Esophagus muscularis mucosa (tissue), 4 donors: ENCODE measurements at places on chromosomes 13 and 19. TPM values are rescaled to one million over a fixed set of nuclear protein-coding genes. Genes with fewer than 3 reads are reported as not detected.

The IGFL1 gene
- not detected for total RNA-seq

The HOMER3 gene
- total RNA-seq = 39.3 TPM

GRCh38 chr19:44525721-44526430, 3.6 kb downstream of the CEACAM20 start:
- H3K27ac ChIP-seq = no peak overlapping the region
- no peaks in the 10 kb centered on the region for H3K4me1 ChIP-seq
- H3K4me3 ChIP-seq = no peak overlapping the region
- H3K27me3 ChIP-seq = peaks cover 28% of the 10 kb centered on the region
- DNase-seq = no peak

- H3K27me3 ChIP-seq = no peaks in the 10 kb centered on the region
- no peaks in the 10 kb centered on the region for H3K36me3 ChIP-seq
- no peak overlapping the region for H3K27ac ChIP-seq
- H3K4me3 ChIP-seq = no peak overlapping the region
- no peak for DNase-seq
- peaks cover 7% of the 10 kb centered on the region for H3K4me1 ChIP-seq
Measured at GRCh38 chr19:35497406-35497805, 7.1 kb upstream of the KRTDAP start.

GRCh38 chr13:105990256-105990958, 545.1 kb downstream of the EFNB2 start:
- H3K27me3 ChIP-seq = no peaks in the 10 kb centered on the region
- no peak overlapping the region for H3K4me3 ChIP-seq
- no peaks in the 10 kb centered on the region for H3K36me3 ChIP-seq
- peak; percentile 57 for DNase-seq

- no peaks in the 10 kb centered on the region for H3K27me3 ChIP-seq
- H3K36me3 ChIP-seq = peaks cover 66% of the 10 kb centered on the region
- H3K4me3 ChIP-seq = no peak overlapping the region
Measured at GRCh38 chr19:1631557-1632100, 20.8 kb downstream of the TCF3 start.

DNA sequence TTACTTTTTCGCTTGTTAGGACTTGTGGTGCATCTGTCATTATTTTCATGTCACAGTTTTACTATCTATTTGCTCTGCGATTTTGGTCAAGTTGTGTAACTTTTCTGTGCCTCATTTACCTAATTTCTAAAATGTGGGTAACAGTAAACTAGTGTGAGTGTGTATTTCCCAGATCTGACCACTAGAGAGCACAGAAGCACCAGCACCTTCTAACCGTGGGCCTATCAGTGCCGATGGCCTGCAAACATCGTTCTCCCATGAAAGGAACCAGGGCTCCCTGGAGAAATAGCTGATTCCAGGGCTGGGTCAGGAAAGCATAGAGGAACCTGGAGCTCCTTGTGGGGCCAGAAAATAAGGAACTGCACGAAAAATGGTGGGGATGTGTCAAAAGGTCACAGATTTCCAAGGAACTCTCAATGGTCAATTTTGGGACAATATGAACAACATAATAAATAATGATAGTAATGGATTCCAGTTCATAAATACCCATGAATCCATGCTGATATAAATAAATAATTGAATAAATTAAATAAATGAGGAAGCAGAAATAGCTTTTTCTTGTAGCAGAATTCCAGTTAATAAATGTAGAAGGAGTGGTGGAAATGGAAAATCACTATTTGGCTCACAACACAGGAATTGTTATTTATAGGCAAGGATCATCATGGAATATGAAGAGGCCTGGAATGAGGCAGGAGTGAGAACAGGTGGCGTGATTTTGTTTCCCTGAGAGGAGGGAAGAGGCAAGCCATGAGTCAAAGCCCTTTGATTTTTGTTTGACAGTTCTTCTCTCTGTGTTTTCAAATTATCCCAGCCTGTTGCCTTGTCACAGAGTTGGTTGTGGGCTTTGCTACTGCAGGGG, 31.1 kb downstream of the CEACAM8 start:
- H3K27ac ChIP-seq = no peak overlapping the region
- H3K36me3 ChIP-seq = no peaks in the 10 kb centered on the region
- H3K27me3 ChIP-seq = no peaks in the 10 kb centered on the region
- no peak for DNase-seq

- no peaks in the 10 kb centered on the region for H3K27me3 ChIP-seq
- no peak for DNase-seq
- H3K4me1 ChIP-seq = no peaks in the 10 kb centered on the region
- no peaks in the 10 kb centered on the region for H3K36me3 ChIP-seq
- H3K27ac ChIP-seq = no peak overlapping the region
- no peak overlapping the region for H3K4me3 ChIP-seq
Measured at GRCh38 chr13:113672002-113672651, 5.1 kb downstream of the GRK1 start.

GRCh38 chr13:94959626-94960025, 247.3 kb upstream of the SOX21 start:
- H3K36me3 ChIP-seq = no peaks in the 10 kb centered on the region
- H3K4me3 ChIP-seq = no peak overlapping the region
- no peak overlapping the region for H3K27ac ChIP-seq

- no peaks in the 10 kb centered on the region for H3K36me3 ChIP-seq
- no peaks in the 10 kb centered on the region for H3K27me3 ChIP-seq
- H3K27ac ChIP-seq = no peak overlapping the region
Measured at GRCh38 chr13:62483774-62484173, 1068.1 kb upstream of the PCDH20 start.

DNA sequence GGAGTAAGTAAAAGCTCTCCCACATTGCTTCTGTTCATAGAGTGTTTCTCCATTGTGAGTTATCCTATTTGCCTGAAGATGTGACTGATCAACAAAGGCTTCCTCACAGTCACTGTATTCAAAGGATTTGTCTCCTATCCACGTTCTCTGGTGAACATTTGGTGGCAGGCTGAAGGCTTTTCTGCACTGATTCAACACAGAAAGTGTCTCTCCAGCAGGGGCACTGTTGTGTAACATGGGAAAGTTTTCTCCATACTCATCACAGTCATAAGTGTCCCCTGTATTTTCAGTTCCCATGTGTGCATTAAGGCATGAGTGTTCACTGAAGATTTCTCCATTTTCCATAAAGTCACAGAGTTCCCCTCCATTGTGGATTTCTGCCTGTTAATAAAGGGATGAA, 17.6 kb downstream of the ZNF121 start:
- H3K4me1 ChIP-seq = no peaks in the 10 kb centered on the region
- H3K36me3 ChIP-seq = peaks cover 74% of the 10 kb centered on the region
- no peak for DNase-seq

The KLF1 gene
- total RNA-seq = not detected

- H3K27me3 ChIP-seq = no peaks in the 10 kb centered on the region
- H3K4me1 ChIP-seq = peaks cover 25% of the 10 kb centered on the region
- H3K36me3 ChIP-seq = no peaks in the 10 kb centered on the region
- peak overlapping the region; percentile 97 for H3K27ac ChIP-seq
Measured at GRCh38 chr19:48319647-48320541, 5.5 kb upstream of the EMP3 start.

The FFAR3 gene
- total RNA-seq = 0.17 TPM

The KLK12 gene
- total RNA-seq = not detected

The DAND5 gene
- not detected for total RNA-seq

- DNase-seq = no peak
- H3K36me3 ChIP-seq = no peaks in the 10 kb centered on the region
- peaks cover 61% of the 10 kb centered on the region for H3K4me1 ChIP-seq
- peak within 1 kb of the TSS; percentile 79 for H3K27ac ChIP-seq
- H3K4me3 ChIP-seq = peak within 1 kb of the TSS; percentile 54
Measured at GRCh38 chr19:18437491-18438330, at the start of gene ISYNA1. Gene ISYNA1, minus strand, starts transcription at chr19:18438133. Its CDS starts 154 bp downstream, at chr19:18437979.

- no peak overlapping the region for H3K4me3 ChIP-seq
- no peaks in the 10 kb centered on the region for H3K27me3 ChIP-seq
- no peaks in the 10 kb centered on the region for H3K4me1 ChIP-seq
Measured at GRCh38 chr13:112619730-112620631, 32.0 kb upstream of the TUBGCP3 start.

The TEX26 gene
- not detected for total RNA-seq

- H3K27ac ChIP-seq = no peak overlapping the region
- H3K27me3 ChIP-seq = no peaks in the 10 kb centered on the region
- no peaks in the 10 kb centered on the region for H3K4me1 ChIP-seq
- no peak for DNase-seq
- H3K4me3 ChIP-seq = no peak overlapping the region
- peaks cover 72% of the 10 kb centered on the region for H3K36me3 ChIP-seq
Measured at GRCh38 chr19:55044771-55045716, 7.0 kb upstream of the GP6 start.

The PSPN gene
- 3.7 TPM for total RNA-seq

DNA sequence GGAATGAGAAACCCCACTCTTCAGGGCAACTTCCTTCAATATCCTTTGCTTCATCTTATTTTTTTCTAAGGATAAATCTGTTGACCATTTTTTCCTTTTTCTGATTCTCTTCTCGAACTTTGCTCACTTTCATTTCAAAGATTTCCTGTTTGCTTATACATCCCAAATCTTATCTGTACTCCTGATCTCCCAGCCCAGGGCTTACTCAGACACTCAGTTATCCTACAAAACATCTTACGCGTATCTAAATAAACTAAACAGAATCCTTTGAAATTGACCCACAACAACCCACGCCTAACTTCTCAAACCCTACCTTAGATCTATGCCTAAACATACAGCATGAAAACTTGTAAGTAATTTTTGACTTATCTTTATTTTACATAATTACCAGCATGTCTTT, 179.2 kb downstream of the ABCC4 start:
- no peak for DNase-seq
- H3K36me3 ChIP-seq = no peaks in the 10 kb centered on the region
- H3K4me3 ChIP-seq = no peak overlapping the region

- H3K27ac ChIP-seq = no peak overlapping the region
- no peak for DNase-seq
- H3K36me3 ChIP-seq = no peaks in the 10 kb centered on the region
Measured at GRCh38 chr13:51311231-51311630, 28.3 kb upstream of the SERPINE3 start.

The KIR2DL3 gene
- total RNA-seq = not detected

DNA sequence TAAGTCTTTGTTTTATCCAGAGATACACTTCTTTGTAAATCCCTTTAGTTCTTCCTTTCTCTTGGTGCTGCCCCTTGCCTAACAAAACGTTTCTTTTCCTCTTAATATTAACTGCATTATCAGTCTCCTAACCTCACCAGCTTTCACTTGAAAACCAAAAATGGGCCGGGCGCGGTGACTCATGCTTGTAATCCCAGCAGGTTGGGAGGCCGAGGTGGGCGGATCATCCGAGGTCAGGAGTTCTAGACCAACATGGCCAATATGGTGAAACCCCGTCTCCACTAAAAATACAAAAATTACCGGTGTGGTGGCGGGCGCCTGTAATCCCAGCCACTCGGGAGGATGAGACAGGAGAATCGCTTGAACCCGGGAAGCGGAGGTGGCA, 329.8 kb upstream of the MIR17HG start:
- no peak overlapping the region for H3K27ac ChIP-seq
- H3K4me3 ChIP-seq = no peak overlapping the region
- no peaks in the 10 kb centered on the region for H3K36me3 ChIP-seq

DNA sequence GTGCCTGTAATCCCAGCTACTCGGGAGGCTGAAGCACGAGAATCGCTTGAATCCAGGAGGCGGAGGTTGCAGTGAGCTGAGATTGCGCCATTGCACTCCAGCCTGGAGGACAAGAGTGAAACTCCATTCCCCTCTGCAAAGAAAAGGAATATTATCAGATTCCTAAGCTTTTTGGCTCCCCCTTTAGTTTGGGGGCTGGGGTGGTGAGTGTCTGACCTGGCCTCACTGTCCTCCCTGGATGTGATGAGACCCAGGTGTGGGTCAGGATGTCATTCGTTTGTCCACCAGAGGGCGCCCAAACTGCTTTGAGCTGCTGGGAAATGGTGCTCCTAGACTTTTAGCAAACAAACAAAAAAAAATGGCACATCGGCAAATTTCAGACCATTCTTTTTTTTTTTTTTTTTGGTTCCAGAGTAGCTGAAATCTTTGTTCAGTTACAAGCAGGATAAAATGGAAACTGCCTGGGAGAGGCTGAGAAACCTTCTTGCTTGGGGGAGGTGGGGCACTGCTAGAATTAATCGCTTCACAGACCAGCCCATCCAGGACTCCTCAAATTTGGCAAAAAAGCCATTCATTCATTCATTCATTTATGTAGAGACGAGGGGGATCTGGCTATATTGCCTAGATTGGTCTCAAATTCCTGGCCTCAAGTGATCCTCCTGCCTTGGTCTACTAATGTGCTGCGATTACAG, 29.4 kb downstream of the SPC24 start:
- no peak overlapping the region for H3K4me3 ChIP-seq
- DNase-seq = peak; percentile 96
- peak overlapping the region; percentile 54 for H3K27ac ChIP-seq
- H3K36me3 ChIP-seq = peaks cover 94% of the 10 kb centered on the region
- no peaks in the 10 kb centered on the region for H3K27me3 ChIP-seq

The CBLC gene
- not detected for total RNA-seq

DNA sequence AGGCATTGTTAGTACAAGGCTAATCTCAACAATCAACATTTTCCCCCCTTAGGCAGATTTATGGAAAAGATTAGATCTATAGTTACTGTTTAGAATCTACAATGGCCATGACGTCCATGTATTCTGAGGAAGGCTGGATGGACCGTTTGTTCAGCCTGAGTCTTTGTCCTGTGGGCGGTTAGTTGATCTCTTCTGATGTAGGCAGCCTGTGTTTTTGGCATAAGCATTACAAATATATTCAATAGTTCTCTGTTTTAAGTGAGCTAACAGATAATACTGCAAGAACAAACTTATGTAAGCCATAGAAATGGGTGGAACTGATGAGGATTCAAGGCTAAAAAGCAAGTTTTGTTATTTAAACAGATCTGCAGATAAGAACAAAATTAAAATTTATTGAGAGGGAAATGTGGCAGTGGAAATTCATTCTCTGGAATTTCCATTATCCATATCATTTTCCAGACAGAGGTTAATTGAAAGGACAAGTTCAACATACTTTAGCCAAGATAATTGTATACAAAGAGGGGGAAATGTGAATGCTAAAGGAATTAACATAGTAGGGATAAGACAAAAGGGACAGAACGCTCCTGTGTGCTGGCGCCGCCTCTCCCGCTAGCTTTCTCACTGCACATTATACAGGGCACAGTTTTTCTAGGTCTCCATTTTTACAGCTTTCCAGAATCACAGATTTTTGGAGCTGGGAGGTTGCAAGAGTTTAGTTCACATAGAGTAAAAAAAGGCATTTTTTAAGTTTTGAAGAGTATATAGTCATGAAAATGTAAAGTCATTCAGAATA, 48.6 kb downstream of the FAM124A start:
- peaks cover 39% of the 10 kb centered on the region for H3K4me1 ChIP-seq
- H3K27me3 ChIP-seq = no peaks in the 10 kb centered on the region
- H3K36me3 ChIP-seq = no peaks in the 10 kb centered on the region
- no peak for DNase-seq

GRCh38 chr19:32223595-32224370, 121.6 kb upstream of the ZNF507 start:
- H3K4me3 ChIP-seq = peak overlapping the region; percentile 8
- peaks cover 10% of the 10 kb centered on the region for H3K4me1 ChIP-seq
- DNase-seq = no peak
- peaks cover 46% of the 10 kb centered on the region for H3K27me3 ChIP-seq
- H3K36me3 ChIP-seq = no peaks in the 10 kb centered on the region

GRCh38 chr19:12689581-12690216, 1.9 kb downstream of the GNG14 start:
- no peak overlapping the region for H3K4me3 ChIP-seq
- no peak overlapping the region for H3K27ac ChIP-seq
- no peaks in the 10 kb centered on the region for H3K36me3 ChIP-seq
